ENCODE measurements at places on chromosomes 13 and 19.

DNA sequence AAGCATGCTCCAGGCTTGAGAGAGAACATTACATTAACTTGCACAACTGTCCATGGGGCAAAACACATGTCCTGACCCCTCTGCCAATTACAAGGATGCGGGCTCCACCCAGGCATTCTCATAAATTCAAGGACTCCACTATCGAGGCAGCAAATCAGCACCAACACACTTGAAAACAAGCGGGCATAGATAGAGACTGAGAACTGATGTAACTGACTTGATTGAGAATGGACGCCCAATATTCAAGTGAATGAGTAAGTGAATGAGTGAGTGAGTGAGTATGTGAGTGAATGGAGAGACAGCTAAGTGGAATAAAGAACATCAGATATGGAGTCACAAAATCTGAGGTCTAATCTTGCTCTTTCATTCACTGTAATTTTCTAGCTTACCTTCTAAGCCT is 75.0 kb upstream of the VSTM2B start:
- DNase-seq: no peak

DNA sequence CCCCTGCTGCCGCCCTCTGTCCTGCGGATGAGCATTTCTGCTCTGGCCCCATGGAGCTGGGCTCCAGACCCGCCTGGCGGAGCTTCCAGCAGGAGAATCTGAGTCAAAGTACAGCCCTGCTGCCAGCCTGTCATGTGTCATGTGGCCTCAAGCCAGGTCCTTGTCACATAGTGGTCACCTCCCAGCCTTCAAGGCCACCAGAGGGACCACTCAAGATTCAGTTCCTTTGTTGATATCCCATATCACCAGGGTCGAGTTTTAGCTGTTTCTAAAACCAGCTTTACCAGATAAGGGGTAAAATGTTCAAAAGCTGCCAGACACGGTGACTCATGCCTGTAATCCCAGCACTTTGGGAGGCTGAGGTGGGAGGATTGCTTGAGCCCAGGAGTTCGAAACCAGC is 13.4 kb downstream of the THOP1 start:
- no peak for DNase-seq

DNA sequence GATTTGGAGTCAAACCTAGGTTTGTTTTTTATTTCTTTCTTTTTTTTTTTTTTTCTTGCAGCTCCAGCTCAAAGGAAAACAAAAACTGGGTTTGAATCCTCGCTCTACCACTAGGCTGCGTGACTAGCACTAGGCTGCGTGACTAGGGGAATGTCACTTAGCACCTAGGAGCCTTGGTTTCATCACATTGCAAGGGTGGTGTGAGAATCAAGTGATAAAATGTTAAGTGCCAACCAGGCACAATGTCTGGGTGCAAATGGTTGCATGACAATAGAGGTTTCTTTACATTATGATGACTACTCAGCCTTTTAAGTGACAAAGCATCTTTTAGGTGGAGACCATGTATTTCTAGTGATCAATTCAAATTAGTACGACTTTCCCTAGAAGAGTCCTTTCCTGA is 27.9 kb downstream of the RCBTB2 start:
- DNase-seq: no peak

- no peak for DNase-seq
Observed at GRCh38 chr19:45355402-45355801, 14.9 kb downstream of the KLC3 start.

DNA sequence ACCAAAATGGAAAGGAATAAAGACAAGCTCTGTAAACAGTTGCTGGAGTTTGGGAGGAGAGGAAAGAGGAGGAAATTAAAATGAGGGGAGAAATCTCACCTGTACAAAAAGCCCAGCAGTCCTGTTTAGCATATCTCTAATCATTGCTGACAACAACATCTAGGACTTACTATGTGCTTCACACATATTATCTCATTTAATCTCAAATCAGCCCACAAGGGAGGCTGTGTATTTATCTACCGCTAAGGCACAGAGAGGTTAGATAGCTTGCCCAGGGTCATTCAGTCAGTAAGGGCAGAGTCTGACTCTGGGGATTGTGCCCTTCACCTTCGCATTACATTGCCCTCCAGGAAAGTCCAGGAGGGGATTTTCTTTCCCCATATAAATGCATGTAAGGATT is 233.3 kb downstream of the DLEU7 start:
- DNase-seq: no peak

DNA sequence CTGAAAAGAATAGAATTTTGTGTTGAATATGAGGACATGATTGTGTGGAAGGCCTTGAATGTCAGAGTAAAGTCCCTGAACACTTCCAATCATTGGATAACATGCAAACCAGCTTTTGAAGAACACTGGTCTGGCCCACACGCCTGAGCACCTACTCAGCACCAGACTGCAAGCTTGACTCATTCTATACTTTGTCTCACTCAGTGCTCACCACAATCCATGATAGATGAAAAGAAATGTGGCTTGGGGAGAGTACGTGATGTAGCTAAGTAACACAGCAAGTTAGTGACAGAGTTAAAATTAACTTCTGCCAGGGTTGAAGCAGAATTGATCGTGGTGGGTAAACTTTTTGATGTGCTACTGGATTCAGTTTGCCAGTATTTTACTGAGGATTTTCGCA is 12.0 kb downstream of the DLEU7 start:
- DNase-seq: peak; percentile 19

GRCh38 chr19:28443361-28443760 is 769.6 kb downstream of the UQCRFS1 start:
- DNase-seq: no peak

GRCh38 chr13:48443442-48444208 is 30.7 kb upstream of the LPAR6 start:
- DNase-seq: no peak

- DNase-seq: no peak
Observed at GRCh38 chr13:71117920-71118319, 749.1 kb downstream of the DACH1 start.

DNA sequence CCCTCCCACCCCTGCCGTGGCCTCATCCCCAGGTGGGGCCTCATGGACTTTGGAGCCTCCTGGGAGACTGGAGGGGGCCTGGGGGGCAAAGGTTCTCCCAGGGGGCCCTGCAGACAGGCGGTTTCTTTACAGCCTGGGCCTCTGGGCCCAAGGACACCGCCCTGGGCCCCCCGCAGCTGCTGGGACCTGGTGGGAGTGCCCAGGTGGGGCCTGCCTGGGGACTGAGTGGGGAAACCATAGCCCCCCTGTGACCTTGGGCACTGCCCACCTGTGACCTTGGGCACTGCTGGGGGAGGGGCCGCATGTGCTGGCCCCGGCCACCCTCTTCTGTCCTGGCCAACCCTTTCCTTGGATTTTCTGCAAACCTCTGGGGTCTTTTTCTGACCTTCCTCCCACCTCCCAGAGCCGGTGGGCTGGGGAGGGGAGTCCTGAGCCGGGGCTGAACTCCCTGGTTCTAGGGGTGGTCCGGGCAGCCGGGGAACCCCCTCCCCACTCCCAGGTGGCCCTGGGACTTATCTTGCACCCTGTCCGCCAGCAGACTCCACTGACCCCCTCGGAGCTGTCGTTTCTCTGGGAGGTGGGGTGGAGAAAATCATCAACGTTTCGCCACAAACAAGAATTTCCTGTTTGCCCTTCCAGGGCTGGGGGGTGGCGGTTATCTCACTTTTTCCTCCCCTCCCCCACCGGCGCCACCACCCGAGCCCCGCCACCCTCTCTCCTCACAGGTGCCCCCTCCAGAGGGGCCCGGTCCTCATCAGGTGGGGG is 27.0 kb downstream of the ARID3A start:
- DNase-seq: no peak

DNA sequence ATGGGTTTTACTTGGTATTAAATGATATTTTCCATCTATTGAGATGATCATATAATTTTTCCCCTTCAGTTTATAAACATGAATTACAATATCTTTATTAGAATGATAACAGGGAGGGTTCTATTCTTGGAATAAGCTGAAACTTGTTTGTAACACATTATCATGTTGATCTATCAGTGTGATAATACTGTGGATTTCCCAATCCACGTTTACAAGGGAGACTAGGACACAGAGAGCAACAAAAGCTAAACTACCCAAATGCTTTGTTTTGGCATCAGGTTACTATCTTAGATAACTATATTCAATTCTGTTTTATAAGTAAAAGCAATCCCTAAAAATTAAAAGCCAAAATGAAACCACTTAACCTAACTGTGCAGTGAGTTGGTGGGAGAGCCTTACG is 92.5 kb downstream of the TUBGCP3 start:
- no peak for DNase-seq

DNA sequence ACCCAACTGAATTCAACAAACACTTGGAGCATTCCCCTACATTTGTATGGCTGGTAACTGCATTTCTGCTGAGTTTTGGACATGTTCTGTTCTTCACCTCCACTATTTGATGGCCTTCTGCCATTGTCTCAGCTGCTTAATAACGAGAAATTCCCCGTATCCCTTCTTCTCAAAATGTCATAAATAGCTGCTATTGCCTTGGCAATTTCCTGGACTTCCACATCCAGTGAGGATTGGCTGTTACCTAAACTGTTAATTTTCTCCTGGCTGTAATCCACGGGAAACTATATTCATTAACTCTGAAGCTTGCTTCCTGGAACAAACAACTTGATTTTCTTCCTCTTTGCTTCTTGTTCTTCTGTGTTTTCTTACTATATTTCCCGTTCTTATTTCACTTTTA is 69.5 kb upstream of the TDRD3 start:
- no peak for DNase-seq

DNA sequence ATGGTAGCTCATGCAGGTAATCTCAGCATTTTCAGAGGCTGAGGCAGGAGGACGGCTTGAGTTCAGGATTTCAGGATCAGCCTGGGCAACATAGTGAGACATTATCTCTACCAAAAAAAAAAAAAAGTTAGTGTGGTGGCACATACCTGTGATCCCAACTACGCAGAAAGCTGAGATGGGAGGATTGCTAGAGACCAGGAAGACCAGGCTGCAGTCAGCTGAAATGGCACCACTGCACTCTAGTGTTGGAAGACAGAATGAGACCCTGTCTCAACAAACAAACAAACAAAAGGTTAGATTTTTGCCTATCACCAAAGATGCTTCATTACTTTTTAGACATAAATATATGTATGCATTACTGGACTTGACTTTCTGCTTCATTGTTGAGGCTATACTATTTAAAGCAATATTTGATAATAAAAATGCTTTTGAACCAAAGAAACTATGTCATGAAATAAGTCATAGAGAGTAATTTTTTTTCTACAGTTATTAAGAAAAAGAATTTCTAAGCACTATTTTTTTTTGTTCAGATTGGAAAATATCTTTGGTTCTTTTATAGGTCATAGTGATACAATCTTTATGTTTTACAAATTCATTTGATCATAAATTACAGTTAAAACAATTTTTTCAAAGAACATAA is 1180.1 kb upstream of the ATXN8OS start:
- DNase-seq: peak; percentile 14

DNA sequence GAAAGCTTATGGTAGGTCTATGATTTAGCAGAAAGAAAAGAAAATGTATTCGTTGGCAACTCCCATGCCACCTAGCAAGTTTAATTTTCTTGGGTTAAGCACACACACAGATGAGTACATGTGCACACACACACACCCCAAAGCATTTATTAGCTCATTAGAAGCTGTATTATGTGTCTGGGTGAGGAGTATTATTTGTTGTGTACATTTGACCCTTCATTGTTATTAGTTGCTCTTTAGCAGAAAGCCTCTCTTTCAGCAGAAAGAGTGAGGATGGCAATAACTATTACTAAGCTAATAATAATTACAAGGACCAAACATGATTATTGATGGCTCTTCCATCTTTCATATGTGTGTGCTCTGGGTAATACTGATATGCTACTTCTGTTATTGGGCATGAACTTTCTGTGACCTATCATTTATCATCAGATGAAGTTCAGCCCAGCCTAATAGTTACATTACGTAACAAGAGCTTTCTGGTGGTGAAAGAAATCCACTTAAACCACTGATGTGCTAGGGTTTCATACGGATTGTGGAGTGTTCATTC is 177.4 kb upstream of the OBI1 start:
- DNase-seq: no peak

DNA sequence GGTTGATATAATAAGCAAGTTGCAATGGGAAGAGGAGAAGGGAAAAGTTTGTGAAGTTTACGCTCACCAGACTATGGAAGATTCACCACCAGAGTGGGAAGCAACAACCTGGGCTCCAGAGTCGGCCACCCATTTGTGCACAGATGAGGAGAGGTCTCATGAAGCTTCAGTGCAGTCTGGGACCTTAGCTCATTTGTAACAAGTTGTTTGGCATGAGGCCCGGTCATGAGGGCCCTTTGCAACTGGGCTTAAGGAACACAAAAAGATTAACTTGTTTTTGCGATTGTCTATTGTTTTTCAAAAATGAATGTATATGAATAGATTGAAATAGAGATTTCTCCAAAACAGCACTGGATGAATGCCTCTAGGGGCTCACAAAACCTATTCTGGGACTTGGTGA is 94.2 kb downstream of the ZNF737 start:
- no peak for DNase-seq

DNA sequence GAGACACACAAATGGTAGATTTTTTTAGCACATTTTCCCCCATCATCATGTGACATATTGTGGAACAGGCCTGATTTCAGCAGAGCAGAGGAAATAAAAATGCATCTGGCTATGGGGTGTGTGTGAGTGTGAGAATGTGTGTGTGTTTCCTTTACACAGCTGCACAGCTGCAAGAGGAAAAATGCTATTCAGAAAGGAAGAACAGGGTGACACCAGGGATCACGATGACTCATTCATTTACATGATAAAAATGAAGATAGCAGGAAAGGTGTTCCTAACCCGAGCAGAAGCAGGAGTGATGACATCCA is 469.5 kb upstream of the TSHZ3 start:
- DNase-seq: no peak

DNA sequence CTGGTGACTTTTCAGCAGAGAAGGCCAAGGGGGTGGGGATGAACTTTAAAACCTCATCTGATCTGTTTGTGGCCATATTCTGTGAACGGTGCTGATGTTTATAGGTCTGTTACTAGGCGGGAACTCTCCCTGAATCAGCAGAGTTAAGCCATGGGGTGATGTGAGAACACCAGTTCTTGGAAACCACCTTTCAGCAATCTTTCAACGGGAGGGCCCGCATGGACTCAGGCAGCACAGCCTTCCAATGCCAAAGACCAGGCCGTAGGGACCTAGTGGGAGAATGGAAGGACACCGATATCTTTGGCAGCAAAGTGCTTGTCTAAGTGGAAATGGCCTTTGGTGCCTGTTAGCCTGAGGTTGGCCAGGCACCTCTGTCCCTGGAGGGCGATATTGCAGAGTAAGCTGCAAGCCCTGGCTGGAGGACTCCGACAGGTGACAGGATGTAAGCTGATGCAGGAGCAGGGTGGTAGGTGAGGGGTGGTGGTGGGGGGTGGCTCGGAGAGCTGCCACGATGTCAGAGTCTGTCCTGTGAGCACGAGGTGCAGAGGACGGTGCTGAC is 57.0 kb downstream of the ERCC5 start:
- DNase-seq: no peak

- DNase-seq: no peak
Observed at GRCh38 chr13:59343993-59344822, 819.5 kb downstream of the DIAPH3 start.

- DNase-seq: no peak
Observed at GRCh38 chr19:1944916-1945561, 4.1 kb downstream of the CSNK1G2 start.
